Stimulated activated CD8-positive, alpha-beta memory T cell treated with anti-CD3 and anti-CD28 coated beads, Interleukin-12 subunit alpha, Interleukin-12 subunit beta, amount 100 ng/mL, for 1 hour (primary cell): ENCODE measurements at places on chromosomes 4 and X.

- no peak for DNase-seq
These were observed 89.4 kb downstream of the AMMECR1 start for GRCh38 chrX:110228453-110228852.

DNA sequence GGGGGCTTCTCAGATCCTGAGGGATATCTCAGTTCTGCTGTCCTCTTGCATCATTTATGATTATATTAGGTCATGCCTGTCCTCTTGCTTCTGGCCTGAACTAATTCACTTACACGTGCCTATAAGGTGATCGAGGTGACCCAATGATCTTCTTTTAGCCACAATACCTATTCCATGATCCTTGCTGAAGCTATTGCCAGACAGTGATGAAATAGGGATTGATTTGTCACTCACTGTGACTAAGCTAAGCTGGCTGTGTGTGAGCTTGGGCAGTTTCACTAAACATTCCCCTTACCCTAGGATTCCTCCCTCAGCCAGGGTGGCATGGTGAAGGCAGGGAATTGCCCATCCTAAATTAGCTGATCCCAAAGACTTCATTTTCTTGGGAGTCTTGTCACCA is 19.0 kb downstream of the HADH start:
- DNase-seq = no peak

DNA sequence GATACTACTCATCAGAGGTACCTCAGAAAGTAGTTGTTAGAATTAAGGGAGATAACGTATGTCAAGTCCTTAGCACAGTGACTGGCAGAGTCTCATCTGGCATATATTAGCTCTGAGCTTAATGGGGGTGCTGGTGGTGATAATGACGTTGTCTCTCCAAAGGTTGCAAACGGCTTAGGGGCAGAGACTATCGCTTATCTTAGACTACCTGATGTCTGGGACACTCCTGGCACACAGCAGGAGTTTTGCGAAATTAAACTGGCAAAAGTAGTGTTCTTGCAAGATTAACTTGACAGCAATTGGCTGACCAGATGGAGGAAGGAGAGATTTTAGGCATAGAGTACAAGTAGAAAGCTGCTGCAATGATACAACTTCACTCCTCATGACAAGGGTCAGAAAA is 300.1 kb upstream of the FTHL17 start:
- DNase-seq = no peak

DNA sequence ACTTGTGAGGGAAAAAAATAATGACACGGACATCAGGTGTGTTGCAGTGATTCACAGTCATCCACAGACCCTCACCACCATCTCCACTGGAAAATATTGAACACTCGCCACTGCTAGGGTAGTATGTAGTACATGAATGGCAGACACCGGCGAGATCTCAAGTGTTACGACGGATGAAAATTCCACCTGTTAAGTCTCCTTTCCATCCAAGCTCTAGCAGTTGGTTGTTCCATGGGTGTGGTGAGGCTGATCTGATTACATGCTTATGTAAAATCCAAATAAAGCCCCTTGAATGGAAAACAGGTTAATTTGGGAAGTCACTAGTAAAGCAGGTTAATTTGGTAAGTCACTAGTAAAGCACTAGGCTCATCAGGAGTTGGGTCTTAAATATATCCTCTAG is 1.1 kb upstream of the ARMCX4 start:
- DNase-seq = no peak

- no peak for DNase-seq
These were observed 60.6 kb downstream of the HTRA3 start for GRCh38 chr4:8329859-8330761.

- DNase-seq = no peak
These were observed 375.3 kb downstream of the PCDH10 start for GRCh38 chr4:133524369-133524768.

DNA sequence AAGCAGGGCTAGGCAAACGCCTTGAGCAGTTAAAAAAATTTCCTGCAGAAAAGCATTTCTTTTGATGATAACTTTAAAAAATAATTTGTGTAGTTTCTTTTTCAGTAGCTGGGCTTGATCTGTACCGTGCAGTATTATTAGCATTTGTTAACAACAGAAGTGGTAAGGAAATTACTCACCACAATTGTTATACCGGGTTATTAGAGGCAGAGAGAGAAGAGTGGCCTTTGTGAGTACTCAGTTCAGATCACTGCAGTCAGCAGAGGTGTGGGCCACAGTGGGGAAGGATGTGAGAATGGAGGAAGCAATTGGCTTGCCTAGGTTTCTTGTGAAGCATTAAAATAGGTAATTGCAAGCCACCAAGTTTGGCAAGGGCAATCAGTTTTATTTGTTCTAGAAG is 14.3 kb upstream of the IL21 start:
- no peak for DNase-seq

GRCh38 chrX:112513154-112513553 is 166.6 kb downstream of the LHFPL1 start:
- no peak for DNase-seq

DNA sequence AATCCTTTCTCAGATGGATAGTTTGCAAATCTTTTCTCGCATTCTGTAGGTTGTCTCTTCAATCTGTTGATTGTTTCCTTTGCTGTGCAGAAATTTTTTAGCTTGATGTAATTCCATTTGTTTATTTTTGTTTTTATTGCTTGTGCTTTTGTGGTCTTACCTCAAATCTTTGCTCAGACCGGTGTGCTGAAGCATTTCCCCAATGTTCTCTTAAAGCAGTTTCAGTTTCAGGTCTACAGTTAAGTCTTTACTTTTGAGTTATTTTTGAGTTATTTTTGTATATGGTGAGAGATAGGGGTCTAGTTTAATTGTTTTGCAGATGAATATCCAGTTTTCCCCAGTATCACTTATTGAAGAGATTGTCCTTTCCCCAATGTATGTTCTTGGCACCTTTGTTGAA is 18.2 kb upstream of the SLC25A14 start:
- DNase-seq = no peak

DNA sequence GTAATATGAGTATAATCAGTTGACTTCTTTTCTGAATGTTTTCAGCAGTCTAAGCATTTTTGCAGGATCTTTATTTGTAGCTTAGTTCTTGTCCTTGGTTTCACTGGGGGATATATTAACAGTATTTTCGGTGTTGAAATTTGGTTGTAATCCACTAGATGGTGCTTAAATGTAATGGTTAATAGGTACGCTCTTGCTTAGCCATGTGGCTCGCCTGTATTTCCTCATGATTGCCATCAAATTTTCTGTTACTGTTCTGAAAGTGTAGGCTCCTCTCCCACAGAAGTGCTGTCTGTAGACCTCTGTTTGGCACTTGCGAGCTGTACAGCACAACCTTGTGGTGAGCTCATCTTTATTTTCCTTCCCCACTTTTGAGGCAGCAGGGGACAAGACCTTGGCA is 3.9 kb upstream of the FAAH2 start:
- no peak for DNase-seq

DNA sequence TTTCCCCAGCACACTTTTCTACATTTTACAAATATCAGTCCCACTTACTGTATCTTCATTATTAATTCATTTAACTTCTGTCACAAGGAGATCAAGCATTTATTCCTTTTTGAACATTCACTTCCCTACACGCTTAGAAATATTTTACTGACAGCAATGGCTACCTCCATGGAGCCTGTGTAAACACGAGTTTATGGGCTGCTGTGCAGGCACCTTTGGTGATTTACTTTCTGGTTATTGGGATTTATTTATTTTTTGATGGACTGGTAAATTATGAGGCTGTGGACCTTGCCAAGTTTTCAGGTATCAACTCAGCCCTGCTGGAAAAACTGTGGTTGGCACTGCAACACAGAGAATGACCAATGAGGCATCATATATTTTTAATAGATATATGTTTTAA is 45.4 kb upstream of the PAQR3 start:
- no peak for DNase-seq

DNA sequence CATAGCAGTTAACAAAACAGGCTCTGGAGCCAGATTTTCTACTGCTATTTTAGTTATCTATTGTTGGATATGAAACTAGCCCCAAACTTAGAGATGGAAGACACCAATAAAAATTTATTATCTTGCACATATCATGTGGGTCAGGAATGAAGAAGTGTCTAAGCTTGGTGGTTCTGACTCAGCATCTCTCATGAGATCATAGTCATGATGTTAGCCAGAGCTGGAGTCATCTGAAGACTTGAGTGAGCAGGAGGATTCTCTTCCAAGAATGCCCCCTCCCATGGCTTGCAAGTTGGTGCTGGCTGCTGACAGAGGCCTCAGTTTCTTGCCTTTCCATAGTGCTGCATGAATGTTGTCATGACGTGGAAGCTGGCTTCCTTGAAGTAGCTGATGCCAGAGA is 68.2 kb upstream of the TAPT1 start:
- DNase-seq = no peak

DNA sequence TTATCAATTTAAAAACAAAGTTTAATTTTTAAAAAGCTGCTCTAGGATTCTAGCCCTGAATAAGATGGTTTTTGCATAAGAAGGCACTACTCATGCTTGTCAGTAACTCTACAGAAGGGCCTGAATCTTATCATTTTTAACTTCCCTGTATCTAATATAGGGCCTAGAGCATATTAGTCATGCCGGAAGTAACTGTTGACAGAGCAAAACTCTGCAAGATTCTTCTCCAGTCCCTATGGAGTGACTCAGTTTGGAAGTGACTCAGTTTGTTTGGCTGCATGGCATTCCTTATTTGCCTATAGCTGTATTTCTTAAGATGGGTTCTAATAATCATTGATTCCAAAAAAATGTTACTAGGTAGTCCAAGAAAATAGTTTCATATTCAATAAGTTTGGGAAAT is 431.8 kb upstream of the HTR2C start:
- DNase-seq = no peak

DNA sequence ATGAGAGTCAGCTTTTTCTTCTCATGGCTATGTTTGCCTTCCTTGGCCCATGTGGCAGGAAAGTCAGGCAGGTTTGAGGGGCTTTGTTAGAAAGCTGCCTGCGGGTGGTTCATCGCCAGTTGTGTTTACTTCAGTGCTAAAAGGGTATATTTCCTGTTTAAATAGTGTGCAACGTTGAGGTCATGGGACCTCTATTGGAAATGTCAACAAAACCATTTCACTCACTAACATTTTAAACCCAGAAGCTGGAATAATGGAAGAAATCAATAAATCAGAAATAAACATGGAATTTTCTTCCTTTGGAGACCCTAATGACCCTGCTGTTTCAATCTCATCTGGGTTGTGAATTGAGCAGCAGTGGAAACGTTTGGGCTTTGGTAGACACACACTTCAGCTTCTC is 185.8 kb downstream of the ANKRD50 start:
- DNase-seq = no peak

DNA sequence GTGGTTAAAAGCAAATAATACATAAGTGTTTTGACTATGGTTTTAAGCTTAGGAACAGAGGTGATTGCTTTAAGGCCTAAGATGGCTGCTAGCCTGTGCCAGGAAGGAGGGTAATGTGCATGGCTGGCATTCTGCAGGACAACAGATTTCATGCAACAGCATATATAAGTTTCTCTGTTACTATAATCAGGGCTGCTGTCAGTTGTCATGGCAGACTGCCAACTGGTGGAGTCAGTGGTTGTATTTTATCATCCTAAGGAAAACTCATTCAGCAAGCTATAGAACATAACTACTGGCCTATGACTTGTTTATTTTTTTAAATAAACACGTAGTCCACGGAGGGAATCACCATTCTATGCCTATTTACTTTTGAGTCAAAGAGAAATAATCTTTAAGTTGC is 77.7 kb upstream of the DCAF8L1 start:
- DNase-seq = no peak

- DNase-seq = no peak
These were observed 190.6 kb upstream of the LNX1 start for GRCh38 chr4:53781629-53782457.

DNA sequence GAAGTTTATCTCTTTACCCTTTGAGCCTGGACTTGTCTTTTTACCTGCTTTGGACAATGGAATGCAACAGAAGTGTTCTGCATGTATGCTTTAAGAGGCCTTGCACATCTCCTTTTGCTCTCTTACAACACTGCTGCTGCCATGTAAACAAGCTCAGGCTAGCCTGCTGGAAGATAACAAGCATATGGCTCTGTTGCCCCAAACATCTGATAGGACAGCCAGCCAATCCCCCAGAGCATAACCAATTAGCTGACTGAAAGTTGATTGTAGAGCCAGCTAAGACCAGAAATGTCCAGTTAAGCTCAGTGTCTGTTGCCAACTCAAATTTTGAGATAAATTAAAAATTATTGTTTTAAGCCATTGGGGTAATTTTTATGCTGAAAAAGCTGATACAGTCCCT is 510.6 kb upstream of the CNKSR2 start:
- no peak for DNase-seq

- DNase-seq = no peak
These were observed 6.3 kb upstream of the HSPA4L start for GRCh38 chr4:127775843-127776242.

GRCh38 chr4:8664031-8664805 is 71.7 kb downstream of the CPZ start:
- no peak for DNase-seq

- DNase-seq = no peak
These were observed 109.1 kb upstream of the HUWE1 start for GRCh38 chrX:53795576-53795975.

GRCh38 chr4:159937595-159937994 is 834.7 kb downstream of the RAPGEF2 start:
- no peak for DNase-seq
